Upper lobe of left lung (tissue), 6 donors: ENCODE measurements at places on chromosomes 2 and 18. TPM values are rescaled to one million over a fixed set of nuclear protein-coding genes. Genes with fewer than 3 reads are reported as not detected.
A peak's percentile ranks its signal among the peaks of the same experiment; 100 is the strongest.

DNA sequence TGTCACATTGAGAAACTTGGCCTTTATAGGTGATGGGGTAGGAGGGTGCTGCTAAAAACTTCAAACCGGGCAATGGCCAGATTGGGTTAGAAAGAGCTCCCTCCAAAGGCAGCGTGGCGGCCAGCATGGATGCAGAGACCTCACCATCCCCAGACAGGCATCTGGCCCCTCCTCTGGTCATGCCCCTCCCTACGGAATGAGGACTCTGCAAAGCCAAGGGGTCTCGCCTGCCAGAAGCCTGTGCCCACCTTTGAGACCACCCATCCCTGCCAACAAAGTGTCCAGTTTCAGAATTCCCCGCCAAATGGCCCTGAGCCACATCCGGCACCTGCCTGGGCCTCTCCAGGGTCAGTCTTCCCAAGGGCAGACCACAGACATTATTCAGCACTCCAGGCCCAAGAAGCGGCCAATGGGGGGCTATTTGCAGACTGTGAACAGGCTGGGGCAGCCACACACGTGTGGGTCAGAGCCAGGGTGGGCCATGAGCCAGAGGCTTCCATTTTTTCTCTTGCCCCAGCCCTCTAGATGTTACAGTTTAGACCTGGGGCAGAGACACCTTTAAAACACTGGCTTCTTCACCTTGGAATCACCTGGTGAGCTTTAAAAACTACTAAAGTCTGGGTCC, 4.2 kb upstream of the ATP6V1B1 start:
- no peak overlapping the region for H3K27ac ChIP-seq
- no peaks in the 10 kb centered on the region for H3K27me3 ChIP-seq
- no peak for DNase-seq
- no peaks in the 10 kb centered on the region for H3K4me1 ChIP-seq
- H3K36me3 ChIP-seq = no peaks in the 10 kb centered on the region

GRCh38 chr2:219433666-219434467, 776 bp upstream of the SPEG start:
- peaks cover 7% of the 10 kb centered on the region for H3K4me1 ChIP-seq
- no peak for DNase-seq
- H3K27ac ChIP-seq = no peak overlapping the region
- H3K36me3 ChIP-seq = no peaks in the 10 kb centered on the region
- H3K27me3 ChIP-seq = peaks cover 15% of the 10 kb centered on the region
- no peak overlapping the region for H3K4me3 ChIP-seq

GRCh38 chr2:236659758-236660150, 90.1 kb downstream of the ACKR3 start:
- no peaks in the 10 kb centered on the region for H3K27me3 ChIP-seq
- no peak overlapping the region for H3K27ac ChIP-seq
- no peaks in the 10 kb centered on the region for H3K36me3 ChIP-seq

- H3K4me3 ChIP-seq = no peak overlapping the region
- H3K36me3 ChIP-seq = no peaks in the 10 kb centered on the region
- DNase-seq = no peak
- H3K27me3 ChIP-seq = no peaks in the 10 kb centered on the region
Measured at GRCh38 chr2:141582213-141582612, 548.6 kb downstream of the LRP1B start.

GRCh38 chr18:63979409-63979920, 9.6 kb downstream of the SERPINB8 start:
- H3K4me3 ChIP-seq = peak overlapping the region; percentile 34
- peaks cover 43% of the 10 kb centered on the region for H3K36me3 ChIP-seq
- no peaks in the 10 kb centered on the region for H3K27me3 ChIP-seq
- H3K27ac ChIP-seq = peak overlapping the region; percentile 44
- no peak for DNase-seq
- peaks cover 12% of the 10 kb centered on the region for H3K4me1 ChIP-seq

- no peak overlapping the region for H3K4me3 ChIP-seq
- no peaks in the 10 kb centered on the region for H3K36me3 ChIP-seq
- no peak for DNase-seq
- H3K27me3 ChIP-seq = no peaks in the 10 kb centered on the region
Measured at GRCh38 chr2:207092818-207093217, 72.9 kb downstream of the KLF7 start.

GRCh38 chr2:101545950-101546349, 71.0 kb upstream of the RFX8 start:
- no peak for DNase-seq
- no peak overlapping the region for H3K4me3 ChIP-seq
- H3K36me3 ChIP-seq = no peaks in the 10 kb centered on the region
- H3K27ac ChIP-seq = no peak overlapping the region
- H3K4me1 ChIP-seq = no peaks in the 10 kb centered on the region

DNA sequence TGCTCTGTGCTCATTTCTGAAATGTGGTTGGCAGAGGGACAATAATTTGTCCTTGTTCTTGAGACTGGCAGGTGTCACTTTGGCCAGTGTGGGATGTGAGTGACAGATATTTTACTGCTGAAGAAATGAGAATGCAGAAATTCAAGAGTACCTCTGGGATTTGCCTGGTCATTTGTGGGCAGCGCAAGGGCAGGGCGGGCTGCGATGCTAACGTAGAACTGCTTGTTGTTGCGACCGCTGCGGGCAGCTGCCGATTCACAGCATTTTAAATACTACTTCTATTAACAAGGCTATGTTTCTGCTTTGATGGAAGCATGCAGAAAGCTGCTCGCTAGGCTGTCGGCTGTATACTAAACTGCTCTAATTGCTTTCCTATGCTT, 268.6 kb downstream of the FIGN start:
- no peaks in the 10 kb centered on the region for H3K27me3 ChIP-seq
- H3K36me3 ChIP-seq = no peaks in the 10 kb centered on the region

- H3K27me3 ChIP-seq = no peaks in the 10 kb centered on the region
- H3K36me3 ChIP-seq = no peaks in the 10 kb centered on the region
- peaks cover 7% of the 10 kb centered on the region for H3K4me1 ChIP-seq
- no peak for DNase-seq
- H3K4me3 ChIP-seq = no peak overlapping the region
Measured at GRCh38 chr18:50372743-50373142, 2.1 kb upstream of the SKA1 start.

DNA sequence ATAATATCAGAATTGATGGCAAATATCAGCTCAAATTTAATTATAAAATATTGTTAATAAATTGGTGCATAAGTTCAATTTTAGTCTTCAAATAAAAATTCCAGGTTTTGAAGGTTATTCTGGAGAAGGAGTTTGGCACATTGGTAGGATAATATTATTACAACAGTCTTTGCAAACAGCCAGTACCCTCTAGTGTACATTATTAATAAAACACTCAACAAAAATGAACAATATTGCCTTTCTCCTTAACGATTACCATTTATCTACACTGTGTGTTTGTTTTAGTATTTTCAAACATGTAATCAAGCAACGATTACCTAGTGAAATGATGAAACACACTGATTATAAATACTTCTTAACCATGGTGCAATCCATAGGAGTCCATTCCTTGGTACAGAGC, 334.0 kb upstream of the FSIP2 start:
- no peaks in the 10 kb centered on the region for H3K27me3 ChIP-seq
- H3K36me3 ChIP-seq = no peaks in the 10 kb centered on the region
- no peak for DNase-seq
- H3K4me3 ChIP-seq = no peak overlapping the region
- no peaks in the 10 kb centered on the region for H3K4me1 ChIP-seq
- no peak overlapping the region for H3K27ac ChIP-seq

DNA sequence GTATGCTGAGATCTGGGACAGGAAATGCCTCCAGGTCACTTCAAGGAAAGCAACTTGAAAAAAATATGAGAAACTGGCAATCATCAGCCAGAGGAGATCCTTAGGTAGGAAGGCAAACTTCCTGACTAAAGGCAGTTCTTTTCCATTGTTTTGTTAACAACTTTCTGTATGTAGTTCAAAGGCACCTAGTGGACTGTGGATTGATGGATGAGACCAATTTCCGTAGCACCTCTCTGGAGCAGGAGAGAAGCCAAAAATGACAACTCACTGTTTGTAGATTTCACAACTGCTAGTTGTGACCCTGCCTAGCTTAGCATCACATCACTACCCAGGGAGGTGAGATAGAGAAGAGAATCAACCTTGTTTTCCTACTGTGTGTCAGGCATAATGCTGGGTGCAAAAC, 21.8 kb upstream of the NOSTRIN start:
- H3K27me3 ChIP-seq = no peaks in the 10 kb centered on the region
- DNase-seq = no peak
- H3K36me3 ChIP-seq = no peaks in the 10 kb centered on the region

DNA sequence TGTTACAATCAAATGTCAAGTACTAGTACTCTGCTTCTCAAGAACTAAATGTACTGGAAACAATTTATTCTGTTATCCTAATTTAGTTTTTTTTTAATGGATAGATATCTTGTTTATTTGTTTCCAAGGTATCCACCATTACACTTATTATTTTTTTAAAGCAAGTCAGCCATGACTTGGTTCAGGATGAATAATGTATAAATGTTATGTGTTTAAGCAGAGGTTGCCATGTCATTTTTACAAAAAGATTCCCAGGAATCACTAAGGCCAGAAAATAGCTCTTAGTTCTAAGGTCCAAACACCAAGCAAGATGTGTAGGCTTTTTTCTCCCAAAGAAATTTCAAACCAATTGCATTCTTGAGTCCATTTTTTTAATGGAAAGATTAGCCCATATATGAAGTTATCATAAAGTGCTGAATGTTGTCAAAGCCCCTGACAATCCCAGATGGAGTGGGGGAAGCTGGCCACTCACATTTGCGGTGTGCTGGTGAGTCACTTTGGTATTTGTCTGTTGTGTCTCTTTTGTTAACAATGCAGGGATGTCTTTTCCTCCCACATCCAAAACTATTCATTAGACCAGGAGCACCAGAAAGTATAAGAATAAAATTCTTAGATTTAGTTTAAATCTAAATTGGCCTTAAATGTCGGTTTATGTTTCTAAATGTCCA, 158.9 kb downstream of the COL6A3 start:
- no peak overlapping the region for H3K27ac ChIP-seq
- DNase-seq = no peak
- H3K36me3 ChIP-seq = no peaks in the 10 kb centered on the region
- peaks cover 13% of the 10 kb centered on the region for H3K4me1 ChIP-seq
- H3K4me3 ChIP-seq = no peak overlapping the region

- H3K36me3 ChIP-seq = no peaks in the 10 kb centered on the region
- H3K4me1 ChIP-seq = peaks cover 16% of the 10 kb centered on the region
- H3K27ac ChIP-seq = no peak overlapping the region
- no peak for DNase-seq
Measured at GRCh38 chr2:28276076-28276618, 116.5 kb upstream of the FOSL2 start.

DNA sequence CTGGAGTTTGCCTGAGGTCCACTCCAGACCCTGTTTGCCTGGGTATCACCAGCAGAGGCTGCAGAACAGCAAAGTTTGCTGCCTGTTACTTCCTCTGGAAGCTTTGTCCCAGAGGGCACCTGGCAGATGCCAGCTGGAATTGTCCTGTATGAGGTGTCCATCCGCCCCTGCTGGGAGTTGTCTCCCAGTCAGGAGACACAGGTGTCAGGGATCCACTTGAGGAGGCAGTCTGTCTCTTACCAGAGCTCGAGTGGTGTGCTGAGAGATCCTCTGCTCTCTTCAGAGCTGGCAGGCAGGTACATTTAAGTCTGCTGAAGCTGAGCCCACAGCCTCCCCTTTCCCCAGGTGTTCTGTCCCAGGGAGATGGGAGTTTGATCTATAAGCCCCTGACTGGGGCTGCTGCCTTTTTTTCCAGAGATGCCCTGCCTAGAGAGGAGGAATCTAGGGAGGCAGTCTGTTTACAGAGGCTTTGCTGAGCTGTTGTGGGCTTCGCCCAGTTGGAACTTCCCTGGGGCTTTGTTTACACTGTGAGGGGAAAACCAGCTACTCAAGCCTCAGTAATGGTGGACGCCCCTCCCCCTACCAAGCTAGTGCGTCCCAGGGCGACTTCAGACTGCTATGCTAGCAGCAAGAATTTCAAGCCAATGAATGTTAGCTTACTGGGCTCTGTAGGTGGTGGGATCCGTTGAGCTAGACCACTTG, 34.7 kb downstream of the TFPI start:
- H3K36me3 ChIP-seq = peaks cover 3% of the 10 kb centered on the region
- no peak overlapping the region for H3K4me3 ChIP-seq
- no peak for DNase-seq
- H3K4me1 ChIP-seq = no peaks in the 10 kb centered on the region
- H3K27me3 ChIP-seq = no peaks in the 10 kb centered on the region

GRCh38 chr2:48198371-48198770, 292.1 kb upstream of the FBXO11 start:
- no peaks in the 10 kb centered on the region for H3K4me1 ChIP-seq
- H3K27ac ChIP-seq = no peak overlapping the region
- H3K4me3 ChIP-seq = no peak overlapping the region
- no peaks in the 10 kb centered on the region for H3K27me3 ChIP-seq
- no peak for DNase-seq

The GALR1 gene
- total RNA-seq = not detected

The FLACC1 gene
- 19.4 TPM for total RNA-seq

The LYPD6B gene
- not detected for total RNA-seq

The BUB1 gene
- 3.6 TPM for total RNA-seq

The LRRC30 gene
- not detected for total RNA-seq

The NT5DC4 gene
- 1.2 TPM for total RNA-seq

The IL36A gene
- not detected for total RNA-seq
